NCI-H1092 treated with DMSO at 0.1 percent for 48 hours (cell line): ENCODE measurements at places on chromosomes 13 and 19.

- no peak for DNase-seq
Measured at GRCh38 chr13:31051999-31052398, 109.7 kb downstream of the HSPH1 start.

- no peak for DNase-seq
Measured at GRCh38 chr13:30570691-30571090, 47.0 kb upstream of the USPL1 start.

- DNase-seq = no peak
Measured at GRCh38 chr19:5719274-5719960, 529 bp downstream of the LONP1 start.

DNA sequence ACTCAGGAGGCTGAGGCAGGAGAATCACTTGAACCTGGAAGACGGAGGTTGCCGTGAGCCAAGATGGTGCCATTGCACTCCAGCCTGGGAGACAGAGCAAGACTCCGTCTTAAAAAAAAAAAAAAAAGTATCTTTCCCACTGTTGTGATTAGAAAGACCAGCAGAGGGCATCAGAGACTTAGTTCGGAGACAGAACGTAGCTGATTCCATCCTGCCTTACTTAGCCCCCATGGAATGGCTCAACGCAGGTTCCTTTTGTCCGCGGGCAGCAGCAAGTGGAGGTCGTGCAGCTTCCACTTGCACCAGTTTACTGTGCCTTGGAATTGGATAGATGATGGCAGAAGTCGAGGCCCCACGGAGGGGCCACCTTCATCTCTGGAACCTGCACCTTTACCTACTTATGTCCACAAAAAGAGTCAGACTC, 8.1 kb downstream of the TIMM29 start:
- DNase-seq = peak; percentile 84

DNA sequence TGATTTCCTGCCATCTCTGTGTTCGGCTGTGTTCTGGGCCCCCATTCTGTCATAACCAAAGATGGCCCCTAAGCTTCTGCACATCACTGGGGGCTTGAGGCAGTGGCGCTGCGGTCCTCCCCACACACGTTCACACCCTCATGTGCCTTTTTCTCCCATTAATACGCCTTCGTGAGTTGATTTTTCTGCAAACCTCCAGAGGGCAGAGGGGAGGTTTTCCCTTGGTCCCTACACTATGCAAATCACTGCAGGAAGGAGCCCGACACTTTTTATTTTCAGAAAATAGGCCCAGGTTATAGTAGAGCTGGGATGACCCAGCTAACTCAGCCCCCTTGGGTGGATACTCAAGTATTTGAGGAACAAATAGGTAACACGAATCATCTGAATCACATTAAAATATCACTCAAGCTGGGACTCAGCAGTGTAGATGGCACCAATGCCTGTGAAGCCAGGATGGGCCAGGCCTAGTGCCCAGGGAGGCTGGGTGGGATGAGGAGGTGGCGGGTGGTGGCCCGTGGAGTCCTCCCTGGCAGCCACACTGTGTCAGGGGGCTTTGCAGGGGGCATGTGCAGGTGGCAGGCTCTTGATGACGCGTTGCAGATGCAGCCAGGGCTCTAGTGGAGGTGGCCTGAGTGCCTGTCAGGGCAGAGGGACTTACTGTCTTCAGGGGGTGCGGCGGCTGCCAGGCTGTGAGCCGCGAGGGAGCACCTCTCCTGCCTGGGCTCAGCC, 234.3 kb downstream of the TEX29 start:
- DNase-seq = no peak

DNA sequence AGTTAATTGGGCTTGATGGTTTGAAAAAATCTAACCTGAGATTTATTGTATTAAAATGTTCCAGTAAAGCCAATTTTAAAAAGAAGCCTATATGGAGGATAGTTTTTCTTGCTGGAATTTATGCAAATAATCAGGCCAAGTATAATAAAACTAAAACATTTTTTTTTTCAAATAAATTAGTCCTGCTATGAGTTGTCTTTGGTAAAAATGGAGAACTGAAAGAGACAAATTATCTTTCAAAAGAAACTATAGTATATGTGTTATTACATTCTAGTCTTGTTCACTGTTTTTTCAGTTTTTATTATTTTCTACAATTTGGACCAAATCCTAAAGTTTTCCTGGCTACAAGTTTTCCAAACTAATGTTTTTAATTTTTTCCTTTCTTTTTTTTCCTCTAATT, 468.9 kb downstream of the UQCRFS1 start:
- no peak for DNase-seq

- no peak for DNase-seq
Measured at GRCh38 chr19:50173127-50173526, 10.0 kb upstream of the IZUMO2 start.

GRCh38 chr13:87302034-87302433, 369.1 kb upstream of the SLITRK5 start:
- no peak for DNase-seq

- DNase-seq = no peak
Measured at GRCh38 chr13:94556621-94557020, 39.3 kb downstream of the TGDS start.

GRCh38 chr19:44600466-44600865, 12.9 kb upstream of the IGSF23 start:
- DNase-seq = no peak

DNA sequence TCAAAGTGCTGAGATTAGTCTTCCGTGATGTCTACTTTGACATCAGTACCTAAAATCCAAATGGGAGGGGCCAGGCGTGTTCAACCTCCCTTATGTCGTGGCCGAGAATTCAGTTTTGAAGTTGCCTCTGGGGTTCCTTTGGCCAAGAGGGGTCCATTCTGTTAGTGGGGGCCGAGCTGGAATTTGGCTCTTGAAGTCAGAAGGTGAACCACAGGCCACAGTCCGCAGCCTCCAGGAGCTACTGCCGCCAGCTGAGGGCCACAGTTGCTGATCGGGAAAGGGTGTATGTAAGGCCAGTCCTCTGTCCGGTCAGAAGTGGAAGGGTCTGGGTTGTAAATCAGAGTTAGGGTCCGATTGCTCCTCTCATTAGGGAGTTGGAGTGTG, 31.0 kb downstream of the ATP11A start:
- no peak for DNase-seq

DNA sequence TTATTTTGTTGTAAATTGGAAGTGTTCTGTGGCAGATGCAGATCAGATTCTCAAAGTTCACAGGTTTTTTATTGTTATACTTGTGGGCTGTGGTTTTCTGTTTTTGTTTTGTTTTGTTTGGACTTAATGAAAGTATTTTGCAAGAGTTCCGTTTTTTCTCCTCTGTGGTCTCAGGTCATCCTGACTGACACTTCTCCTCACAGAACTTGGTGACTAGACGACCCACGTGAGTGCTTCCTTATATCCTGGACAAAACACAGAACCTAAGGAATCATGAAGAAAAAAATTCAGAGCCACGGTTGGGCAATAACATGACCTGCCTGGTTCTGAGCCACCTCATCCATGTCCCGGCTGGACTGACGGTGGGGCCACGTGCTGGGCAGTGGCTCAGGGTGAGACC, 2.5 kb upstream of the RFPL4AL1 start:
- no peak for DNase-seq

DNA sequence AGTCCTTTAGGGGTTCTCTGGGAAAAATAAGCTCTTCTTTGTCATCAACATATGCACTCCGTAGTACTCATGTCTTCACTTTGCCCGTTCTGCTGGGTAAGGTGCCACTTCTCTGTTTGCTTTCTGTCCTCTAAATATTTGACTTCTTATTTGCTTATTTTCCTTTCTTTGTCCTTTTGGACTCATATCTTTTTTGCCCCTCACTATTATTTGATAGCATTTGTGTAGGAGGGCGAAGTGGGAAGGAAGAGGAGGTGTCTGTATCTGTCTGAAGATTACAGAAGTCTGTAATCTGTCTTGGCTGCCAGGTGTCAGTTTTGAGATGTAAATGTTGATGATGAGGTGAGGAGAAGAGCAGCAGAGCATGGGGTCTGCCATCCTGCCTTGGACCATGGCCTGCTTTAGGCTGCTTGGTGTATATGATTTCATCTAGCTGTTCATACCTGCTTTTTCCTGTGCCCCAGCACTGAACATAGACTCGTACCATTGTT, 30.8 kb downstream of the USPL1 start:
- no peak for DNase-seq

GRCh38 chr13:68232351-68233130, 1002.4 kb upstream of the PCDH9 start:
- DNase-seq = no peak

DNA sequence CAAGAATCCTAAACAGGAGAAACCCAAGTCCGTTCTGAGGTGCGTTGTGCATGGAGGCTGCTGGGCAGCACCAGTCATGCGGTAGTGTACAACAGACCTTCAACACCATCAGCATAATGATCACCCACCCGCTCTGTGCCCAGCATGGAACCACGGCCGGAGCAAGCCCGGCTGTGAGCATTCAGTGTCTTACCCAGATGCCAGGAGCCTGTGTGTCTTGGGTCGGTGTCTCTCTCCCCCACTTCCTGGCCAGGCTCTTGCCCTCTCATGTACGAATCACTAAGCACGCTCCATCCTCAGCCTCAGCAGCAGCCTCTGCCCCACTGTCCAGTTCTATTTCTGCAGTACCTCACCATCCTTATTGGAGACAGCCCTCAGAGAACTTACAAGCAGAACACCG, 231.6 kb upstream of the IRS2 start:
- no peak for DNase-seq

DNA sequence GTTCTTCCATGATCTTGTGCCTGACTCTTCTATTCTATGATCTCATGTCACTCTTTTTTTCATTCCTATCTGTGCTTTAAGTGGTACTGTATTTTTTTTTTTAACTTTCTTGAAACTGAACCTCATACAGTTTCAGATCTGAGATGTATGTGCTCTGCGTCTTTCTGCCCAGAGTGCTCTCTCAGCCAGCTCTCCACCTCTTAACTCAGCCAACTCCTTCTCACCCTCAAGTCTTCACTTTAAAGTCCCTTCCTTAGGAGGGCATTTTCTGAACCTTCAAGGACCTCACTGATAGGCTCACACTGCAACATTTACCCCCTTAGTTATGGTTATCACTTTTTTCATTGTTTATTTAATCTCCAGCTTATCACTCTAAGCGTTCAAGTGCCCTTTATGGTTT, 158.7 kb downstream of the IRS2 start:
- DNase-seq = no peak

DNA sequence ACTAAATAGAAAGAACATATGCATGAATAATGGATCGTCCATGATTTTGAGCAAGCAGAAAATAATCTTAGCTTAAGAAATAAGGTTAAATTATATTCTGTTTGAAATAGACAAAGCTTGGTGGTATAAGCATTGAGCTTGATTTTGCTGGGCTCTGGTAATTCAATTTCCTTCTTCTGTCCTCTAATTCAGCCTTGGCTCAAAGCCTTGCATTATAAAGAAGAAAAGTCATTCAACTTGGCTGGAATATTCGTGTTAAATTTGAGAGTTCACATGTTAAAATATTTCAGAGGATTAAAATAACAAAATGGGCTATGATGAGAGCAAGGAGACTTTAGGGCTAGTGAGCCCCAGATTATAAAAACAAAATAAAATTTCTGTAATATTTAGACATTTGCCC, 415.4 kb upstream of the PCDH20 start:
- no peak for DNase-seq

DNA sequence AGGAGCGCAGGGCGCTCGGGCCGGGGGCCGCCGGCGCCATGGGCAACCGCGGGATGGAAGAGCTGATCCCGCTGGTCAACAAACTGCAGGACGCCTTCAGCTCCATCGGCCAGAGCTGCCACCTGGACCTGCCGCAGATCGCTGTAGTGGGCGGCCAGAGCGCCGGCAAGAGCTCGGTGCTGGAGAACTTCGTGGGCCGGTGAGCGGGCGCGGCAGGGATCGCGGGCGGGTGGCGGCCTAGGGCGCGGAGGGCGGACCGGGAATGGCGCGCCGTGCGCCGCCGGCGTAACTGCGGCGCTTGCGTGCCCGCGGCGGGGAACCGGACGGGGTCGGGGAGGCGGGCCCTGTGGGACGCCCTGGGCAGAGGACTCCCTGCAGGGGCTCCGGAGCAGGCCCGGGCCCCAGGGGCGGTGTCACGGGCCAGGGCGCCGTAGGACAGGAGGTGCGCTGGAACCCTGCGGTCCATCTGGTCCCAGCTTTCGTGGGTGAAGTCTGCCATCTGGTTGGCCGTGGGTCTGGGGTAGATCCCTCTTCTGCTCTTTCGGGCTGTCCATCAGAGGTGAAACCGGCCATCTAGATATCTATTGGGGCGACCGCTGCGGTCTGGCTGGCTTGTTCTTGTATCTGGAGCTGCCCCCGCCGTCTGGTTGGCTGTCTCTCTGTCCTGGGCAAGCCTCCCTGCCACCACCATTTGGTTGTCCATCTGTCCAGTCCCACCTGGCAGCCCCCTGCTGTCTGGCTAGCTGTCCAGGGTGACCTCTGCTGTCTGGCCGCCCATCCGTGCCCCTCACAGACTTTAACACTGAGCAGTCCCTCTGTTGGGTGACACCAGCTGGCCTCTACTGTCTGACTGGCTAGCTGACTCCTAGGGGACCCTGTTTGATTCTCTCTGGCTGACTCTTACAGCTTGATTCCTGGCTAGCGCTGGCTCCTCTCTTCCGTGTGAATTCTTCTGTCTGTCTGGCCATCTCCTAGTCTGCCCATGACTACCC, 622 bp downstream of the DNM2 start:
- DNase-seq = peak; percentile 38

DNA sequence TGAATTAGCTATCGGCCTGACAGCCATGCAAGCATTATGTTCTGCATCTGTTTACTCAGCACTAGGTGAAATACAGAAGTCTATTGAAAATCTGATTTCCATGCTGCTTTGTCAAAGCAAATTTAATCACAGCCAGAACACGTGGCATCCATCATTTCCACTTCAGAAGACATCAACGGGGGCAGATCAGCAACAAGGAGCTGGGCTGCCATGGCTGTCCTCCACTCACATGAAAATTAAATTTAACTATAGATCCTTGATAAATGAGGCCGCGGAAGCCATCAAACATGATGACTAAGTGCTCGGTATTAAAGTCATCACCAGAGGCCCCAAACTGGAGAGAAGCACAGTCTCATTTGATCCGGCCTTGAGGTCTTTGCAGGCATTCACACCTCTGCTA, 443.5 kb downstream of the HS6ST3 start:
- no peak for DNase-seq

GRCh38 chr19:13043285-13043684, 48.0 kb downstream of the NFIX start:
- no peak for DNase-seq

- DNase-seq = no peak
Measured at GRCh38 chr13:106772006-106772601, 204.2 kb upstream of the ARGLU1 start.

GRCh38 chr13:91247768-91248167, 99.7 kb upstream of the MIR17HG start:
- DNase-seq = peak; percentile 27

DNA sequence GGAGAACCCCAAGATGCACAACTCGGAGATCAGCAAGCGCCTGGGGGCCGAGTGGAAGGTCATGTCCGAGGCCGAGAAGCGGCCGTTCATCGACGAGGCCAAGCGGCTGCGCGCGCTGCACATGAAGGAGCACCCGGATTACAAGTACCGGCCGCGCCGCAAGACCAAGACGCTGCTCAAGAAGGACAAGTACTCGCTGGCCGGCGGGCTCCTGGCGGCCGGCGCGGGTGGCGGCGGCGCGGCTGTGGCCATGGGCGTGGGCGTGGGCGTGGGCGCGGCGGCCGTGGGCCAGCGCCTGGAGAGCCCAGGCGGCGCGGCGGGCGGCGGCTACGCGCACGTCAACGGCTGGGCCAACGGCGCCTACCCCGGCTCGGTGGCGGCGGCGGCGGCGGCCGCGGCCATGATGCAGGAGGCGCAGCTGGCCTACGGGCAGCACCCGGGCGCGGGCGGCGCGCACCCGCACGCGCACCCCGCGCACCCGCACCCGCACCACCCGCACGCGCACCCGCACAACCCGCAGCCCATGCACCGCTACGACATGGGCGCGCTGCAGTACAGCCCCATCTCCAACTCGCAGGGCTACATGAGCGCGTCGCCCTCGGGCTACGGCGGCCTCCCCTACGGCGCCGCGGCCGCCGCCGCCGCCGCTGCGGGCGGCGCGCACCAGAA, 1.1 kb downstream of the SOX1 start:
- DNase-seq = peak; percentile 54
